Activated CD4-positive, alpha-beta T cell treated with anti-CD3 and anti-CD28 coated beads for 24 hours (primary cell): ENCODE measurements at places on chromosomes 16 and 17.

GRCh38 chr16:30858111-30858495 lies 35.8 kb downstream of the BCL7C start:
- no peak for DNase-seq

GRCh38 chr17:65514082-65514481 lies 47.4 kb downstream of the AXIN2 start:
- DNase-seq = no peak

- no peak for DNase-seq
Observed at GRCh38 chr17:64385187-64386083, 5.2 kb downstream of the PECAM1 start.

- DNase-seq = no peak
Observed at GRCh38 chr17:72090108-72090507, 30.7 kb upstream of the SOX9 start.

- DNase-seq = peak; percentile 33
Observed at GRCh38 chr17:879546-880442, 97.6 kb downstream of the MRM3 start.

- DNase-seq = no peak
Observed at GRCh38 chr16:678858-679813, 1.1 kb upstream of the STUB1 start.

GRCh38 chr17:29133121-29133713 lies 47.0 kb downstream of the MYO18A start:
- no peak for DNase-seq

DNA sequence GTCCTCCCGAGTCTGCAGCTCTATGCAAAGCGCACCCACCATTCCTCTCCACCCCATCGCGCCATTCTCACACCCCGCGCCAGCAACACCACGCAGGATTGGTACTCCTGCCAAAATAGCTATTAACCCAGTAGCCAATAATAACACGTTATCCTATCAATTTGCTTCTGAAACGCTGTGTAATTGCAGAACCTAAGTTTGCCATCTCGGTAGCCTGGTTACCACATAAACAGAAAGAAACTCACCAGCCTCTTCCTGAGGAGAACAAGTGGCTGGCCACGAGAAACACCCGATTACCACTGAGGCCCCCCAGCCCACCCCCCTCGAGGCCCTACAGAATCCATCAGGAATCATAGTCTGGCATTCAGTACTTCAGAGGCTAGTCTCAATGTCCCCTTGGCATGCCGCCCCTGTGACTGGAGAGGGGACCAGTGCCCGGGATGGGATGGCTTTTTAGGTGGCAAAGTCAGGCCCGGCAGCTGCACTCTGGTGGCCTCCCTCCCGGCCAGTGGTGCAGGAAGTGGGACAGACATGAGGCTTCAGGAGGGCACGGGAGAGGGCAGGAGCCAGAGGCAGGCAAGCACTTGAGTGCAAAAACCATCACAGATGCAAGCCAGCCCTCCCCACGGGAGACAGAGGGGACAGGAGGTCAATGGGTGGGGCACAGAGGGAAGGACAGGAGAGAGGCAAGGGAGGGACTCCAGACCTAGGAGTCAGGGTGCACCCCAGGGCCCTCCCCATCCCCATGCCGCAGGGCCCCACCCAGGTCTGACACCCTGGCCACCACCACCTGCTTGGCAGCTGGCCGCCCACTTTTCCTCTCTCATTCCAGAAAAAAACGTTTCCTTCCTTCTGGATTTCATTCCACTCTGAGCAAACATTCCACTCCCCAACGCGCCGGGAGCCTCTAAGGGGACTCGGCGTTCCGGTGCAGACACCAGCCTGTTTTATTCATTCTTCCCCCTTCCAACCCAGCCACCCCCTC lies 192.5 kb downstream of the ZNF423 start:
- DNase-seq = no peak

DNA sequence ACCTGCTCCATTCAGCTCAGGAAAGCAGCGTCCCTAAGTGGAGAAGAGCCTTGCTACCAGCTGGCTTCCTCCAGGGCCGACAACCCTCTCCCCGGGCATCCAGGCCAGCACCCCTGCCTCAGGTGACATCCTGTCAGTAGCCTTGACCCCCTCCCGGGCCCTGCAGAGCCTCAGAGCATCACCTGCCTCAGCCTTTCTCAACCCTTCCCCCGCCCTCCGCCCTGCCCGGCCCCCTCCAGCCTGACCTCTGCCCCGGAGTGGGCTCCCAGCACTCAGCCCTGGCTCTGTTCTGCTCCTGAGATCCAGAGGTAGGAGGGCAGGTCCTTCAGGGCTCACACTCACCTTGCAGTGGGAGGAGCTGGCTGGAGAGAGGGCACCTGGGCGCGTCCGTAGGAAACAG lies 73.8 kb upstream of the METRNL start:
- DNase-seq = no peak

DNA sequence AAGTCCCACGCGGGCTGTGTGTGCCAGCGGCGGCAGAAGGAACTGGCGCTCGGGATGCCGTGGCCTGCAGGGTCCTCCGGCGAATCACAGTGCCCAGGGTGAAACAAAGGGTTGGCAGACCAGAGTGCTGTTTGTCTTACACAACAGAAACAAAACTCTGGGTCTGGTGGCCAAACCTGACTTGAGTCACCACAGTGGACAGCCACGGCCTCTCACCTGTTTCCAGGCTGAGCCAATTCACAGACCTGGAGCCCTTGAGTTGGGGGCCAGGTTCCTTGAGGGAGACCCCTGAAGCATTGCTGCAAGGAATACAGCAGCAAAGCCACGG lies 2.1 kb upstream of the CHMP6 start:
- DNase-seq = no peak

- no peak for DNase-seq
Observed at GRCh38 chr17:64448665-64449512, at the start of gene MILR1. MILR1 (plus strand) TSS chr17:64449115; CDS start chr17:64449169, 54 bp downstream.

DNA sequence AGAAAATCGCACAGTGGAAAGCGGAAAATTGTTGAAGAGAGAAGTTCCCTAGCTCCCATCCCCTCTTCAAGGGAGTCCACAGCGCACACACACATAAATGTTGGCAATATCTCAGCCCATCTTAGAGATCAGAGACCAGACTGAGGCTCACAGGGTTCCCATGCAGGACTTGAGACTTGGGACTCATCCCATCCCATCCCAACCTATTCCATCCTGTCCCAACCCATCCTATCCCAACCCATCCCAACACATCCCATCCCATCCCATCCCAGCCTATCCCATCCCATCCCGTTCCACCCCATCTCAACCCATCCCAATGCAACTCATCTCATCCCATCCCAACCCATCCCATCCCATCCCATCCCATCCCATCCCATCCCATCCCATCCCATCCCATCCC lies 29.6 kb downstream of the GSG1L start:
- no peak for DNase-seq

DNA sequence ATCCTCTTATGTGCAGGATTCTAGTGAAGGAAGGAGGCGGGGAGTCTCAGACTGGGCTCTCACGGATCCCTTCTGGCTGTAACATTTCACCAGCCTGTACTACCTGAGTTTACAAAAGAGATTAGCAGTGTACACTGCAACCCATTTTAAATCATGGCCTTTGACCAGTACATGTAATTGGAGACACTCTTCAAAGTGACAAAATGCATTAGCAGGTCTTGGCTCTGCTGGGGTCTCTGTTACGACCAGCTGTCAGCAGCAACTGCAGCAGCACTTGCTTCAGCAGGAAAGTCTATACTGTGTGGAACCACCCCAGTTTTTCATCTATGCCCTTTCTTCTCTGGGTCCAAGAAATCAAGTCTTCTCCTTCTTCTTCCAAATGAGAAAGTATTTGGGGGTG lies 322.8 kb upstream of the ASIC2 start:
- DNase-seq = no peak

GRCh38 chr16:2828521-2828840 lies 1.6 kb upstream of the ZG16B start:
- DNase-seq = no peak

DNA sequence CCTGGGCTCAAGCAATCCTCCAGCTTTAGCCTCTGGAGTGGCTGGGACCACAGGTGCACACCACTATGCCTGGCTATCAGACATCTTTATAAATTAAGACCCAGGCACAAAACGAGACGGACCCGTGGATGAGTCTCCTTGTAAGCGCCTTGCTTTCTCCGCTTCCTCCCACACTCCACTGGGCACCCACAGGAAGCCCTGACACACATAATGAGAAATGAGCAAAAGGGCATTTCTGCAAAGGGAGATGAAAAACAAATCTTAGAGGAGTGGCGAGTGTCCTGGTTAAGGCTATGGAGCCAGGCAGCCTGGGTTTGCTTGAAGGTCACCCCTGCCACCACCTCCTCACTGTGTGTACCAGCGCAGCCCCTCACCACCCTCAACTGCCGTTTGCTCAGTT lies 56.3 kb downstream of the XYLT1 start:
- peak; percentile 10 for DNase-seq

- DNase-seq = no peak
Observed at GRCh38 chr17:81245024-81245664, 6.0 kb downstream of the NDUFAF8 start.

DNA sequence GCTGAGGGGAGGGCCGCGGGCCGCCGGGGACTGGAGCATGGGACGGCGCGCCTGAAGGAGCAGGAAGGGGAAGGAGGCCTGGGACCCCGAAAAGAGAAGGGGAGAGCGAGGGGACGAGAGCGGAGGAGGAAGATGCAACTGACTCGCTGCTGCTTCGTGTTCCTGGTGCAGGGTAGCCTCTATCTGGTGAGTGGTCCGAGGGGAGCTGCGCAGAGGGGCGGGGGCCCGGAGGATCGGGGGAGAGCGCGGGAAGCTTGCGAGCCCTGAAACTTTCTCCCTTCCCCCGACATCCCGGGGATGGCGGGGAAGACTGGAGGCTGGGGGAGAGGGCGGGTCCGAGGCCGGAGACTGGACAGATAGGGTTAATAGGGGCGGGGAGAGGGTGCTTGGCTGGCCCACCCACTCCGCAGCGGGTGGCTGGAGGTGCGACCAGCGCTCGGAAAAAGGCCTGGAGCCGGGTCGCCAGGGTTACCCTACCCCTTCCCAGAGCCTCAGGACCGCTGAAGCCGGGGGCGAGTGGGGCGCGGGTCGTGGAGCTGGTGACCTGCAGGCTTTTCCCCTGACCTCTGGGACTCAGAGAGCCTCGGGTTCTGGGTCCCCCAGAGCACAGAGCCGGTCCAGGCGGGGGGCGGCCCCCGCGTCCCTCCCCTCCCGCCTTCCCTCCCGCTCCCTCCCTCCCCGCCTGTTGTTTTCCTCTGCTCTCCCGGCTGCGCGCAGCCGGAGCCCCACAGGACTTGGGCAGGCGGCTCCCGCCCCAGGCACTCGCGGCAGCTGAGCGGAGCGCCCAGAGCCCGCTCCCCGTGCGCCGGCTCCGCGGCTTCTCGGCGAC lies 631 bp downstream of the NXPH3 start:
- no peak for DNase-seq

- DNase-seq = no peak
Observed at GRCh38 chr17:79785900-79786810, 8.2 kb downstream of the CBX2 start.

DNA sequence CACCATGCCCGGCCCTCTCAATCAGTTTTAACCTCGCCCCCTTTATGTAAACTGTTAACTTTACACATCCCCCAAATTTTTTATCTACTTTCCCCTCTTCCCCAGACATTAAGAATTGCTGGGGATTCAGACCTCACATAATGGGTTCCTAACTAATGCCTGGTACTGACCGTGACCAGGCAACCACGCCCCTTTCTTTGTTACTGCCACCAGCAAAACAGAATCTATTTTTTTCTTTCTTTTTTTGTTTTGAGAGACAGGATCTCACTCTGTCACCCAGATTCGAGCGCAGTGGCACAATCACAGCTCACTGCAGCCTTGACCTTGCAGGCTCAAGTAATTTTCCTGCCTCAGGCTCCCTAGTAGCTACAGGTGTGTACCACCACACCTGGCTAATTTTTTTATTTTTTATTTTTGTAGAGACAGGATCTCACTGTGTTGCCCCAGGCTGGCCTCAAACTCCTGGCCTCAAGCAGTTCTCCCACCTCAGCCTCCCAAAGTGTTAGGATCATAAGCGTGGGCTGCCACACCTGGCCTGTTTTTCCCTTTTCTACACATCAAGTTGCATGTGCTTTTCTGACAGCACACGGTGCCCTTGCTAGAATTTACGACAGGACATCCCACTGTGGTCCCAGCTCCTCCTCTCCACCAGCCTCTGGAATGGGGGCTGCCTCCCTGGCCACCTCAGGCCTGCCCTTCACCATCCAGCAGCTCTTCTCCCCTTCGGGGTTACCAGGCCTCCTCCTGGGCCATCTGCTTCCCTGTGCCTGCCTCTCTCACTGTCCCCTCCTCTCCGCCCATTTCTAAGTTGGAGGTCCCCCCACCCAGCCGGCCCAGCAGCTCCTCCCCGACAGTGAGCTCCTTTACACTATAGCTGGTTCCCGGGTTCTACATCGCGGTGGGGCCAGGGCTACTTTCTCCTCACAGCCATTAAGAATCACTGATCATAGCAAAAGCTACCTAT lies 10.8 kb downstream of the CPNE2 start:
- DNase-seq = no peak

DNA sequence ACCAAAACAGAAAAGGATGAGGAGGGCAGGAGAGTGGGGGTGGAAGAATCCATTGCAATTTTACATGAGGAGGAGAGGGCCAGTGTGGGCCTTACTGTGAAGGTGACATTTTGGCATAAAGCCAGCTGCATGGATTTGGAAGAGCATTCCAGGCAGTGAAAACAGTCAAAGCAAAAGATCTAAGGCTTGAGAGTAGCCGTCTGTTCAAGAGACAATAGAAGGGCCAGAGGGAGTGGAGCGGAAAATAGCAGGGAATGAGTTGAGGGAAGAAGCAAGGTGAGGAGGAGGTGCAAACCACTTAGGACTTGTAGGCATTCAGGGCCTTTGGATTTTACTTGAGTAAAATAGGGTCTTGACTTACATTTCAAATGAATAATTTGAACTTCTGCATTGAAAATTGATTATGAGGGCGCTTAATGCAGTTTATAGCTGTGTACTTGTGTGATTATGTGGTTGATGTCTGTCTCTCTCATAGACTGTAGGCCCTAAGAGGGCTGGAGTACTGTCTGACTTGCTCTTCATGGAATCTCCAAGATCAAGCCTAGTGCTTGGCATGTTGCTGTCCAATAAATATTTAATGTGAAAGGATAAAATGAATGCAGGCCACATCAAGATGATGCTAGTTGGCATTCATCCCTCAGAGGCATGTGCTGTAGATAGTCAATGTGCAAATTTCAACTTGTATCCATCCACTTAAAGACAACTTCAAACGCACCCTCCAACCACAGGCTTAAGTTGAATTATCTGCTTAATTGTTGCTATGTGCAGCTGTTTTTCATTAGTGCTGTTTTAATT lies 772.1 kb upstream of the RBFOX1 start:
- DNase-seq = no peak
